Keratinocyte (primary cell): ENCODE measurements at places on chromosomes 5 and 9. TPM values are rescaled to one million over a fixed set of nuclear protein-coding genes. Genes with fewer than 3 reads are reported as not detected.

DNA sequence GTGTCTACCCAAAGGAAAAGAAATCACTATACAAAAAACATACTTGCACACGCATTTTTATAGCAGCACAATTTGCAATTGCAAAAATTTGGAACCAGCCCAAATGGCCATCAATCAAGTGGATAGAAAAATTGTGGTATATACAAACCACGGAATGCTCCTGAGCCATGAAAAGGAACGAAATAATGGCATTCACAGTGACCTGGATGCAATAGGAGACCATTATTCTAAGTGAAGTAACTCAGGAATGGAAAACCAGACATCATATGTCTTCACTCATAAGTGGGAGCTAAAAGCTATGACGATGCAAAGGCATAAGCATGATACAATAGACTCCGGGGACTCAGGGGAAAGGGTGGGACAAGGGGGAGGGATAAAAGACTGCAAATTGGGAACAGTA is 78.4 kb downstream of the ENC1 start:
- H3K36me3 ChIP-seq = no peaks in the 10 kb centered on the region
- no peak overlapping the region for H3K4me3 ChIP-seq

- H3K4me3 ChIP-seq = no peak overlapping the region
- no peak for DNase-seq
- no peak overlapping the region for H3K27ac ChIP-seq
- no peaks in the 10 kb centered on the region for H3K4me1 ChIP-seq
- no peaks in the 10 kb centered on the region for H3K27me3 ChIP-seq
Observed at GRCh38 chr5:108548684-108549596, 167.0 kb upstream of the FBXL17 start.

DNA sequence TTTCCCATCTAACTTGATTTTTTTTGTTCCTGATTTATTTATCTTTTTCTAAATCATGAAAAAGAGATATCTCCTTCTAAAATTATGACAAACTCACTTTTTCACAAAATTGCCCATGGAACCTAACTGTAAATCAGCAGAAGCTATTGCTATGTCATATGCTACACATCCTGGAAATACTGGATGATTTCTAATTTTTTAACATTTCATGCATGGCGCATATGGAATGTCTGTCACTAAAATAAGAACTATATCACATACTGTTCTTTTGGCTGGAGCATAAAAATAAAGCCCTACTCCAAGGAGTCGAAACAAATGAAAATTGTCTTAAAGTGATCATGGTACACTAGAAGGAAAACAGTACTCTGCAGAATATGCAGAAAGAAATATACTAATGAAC is 60.6 kb downstream of the CAMK4 start:
- H3K27me3 ChIP-seq = no peaks in the 10 kb centered on the region
- no peak for DNase-seq
- no peak overlapping the region for H3K27ac ChIP-seq

GDF9 gene
- 0.11 to 0.54 TPM (median 0.21 TPM) in 3 replicates for polyA plus RNA-seq

- H3K4me1 ChIP-seq = peaks cover 14% of the 10 kb centered on the region
- no peaks in the 10 kb centered on the region for H3K27me3 ChIP-seq
- no peak for DNase-seq
- no peaks in the 10 kb centered on the region for H3K36me3 ChIP-seq
Observed at GRCh38 chr5:159310511-159310910, 19.8 kb downstream of the IL12B start.

DNA sequence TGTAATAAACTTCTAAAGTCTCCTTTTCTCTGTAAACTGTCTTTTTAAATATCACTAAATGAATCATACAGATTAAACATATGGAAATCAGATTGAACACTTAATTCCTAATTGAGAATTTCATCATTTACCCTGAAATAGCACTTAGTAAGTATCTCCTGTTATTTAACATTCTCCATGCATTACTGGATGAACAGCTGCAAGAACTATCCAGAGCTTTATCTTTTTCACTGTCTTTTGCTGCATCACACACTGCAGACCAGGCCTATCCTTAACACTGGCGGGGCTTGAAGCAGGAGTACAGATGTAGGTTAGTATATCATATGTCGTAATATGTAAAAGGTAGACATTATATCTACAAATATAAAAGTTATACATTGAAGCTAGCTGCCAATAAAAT is 108.7 kb upstream of the EFNA5 start:
- no peak overlapping the region for H3K27ac ChIP-seq
- H3K4me1 ChIP-seq = no peaks in the 10 kb centered on the region
- no peaks in the 10 kb centered on the region for H3K36me3 ChIP-seq
- no peak for DNase-seq

DNA sequence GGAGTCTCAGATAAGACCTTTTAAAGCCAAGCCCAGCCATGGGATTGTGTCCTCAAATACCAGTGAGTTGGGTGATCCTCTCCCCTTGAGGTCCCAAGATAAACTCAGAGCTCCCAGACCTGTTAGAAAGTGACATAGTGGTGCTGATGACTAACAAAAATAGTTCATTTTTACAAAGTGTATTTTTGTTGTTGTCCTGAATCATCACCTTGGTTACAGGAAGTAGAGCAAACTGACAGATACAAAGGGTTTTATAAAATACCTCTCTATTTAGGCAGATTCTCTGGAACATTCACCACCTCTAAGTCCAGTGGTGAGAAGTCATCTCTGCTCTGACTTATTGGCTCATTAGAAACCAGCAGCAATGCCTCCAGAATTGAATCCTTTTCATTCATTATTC is 259.3 kb downstream of the CEMIP2 start:
- peak overlapping the region; percentile 45 for H3K27ac ChIP-seq
- DNase-seq = peak; percentile 36
- H3K4me3 ChIP-seq = no peak overlapping the region
- H3K4me1 ChIP-seq = peaks cover 49% of the 10 kb centered on the region
- H3K36me3 ChIP-seq = no peaks in the 10 kb centered on the region

DNA sequence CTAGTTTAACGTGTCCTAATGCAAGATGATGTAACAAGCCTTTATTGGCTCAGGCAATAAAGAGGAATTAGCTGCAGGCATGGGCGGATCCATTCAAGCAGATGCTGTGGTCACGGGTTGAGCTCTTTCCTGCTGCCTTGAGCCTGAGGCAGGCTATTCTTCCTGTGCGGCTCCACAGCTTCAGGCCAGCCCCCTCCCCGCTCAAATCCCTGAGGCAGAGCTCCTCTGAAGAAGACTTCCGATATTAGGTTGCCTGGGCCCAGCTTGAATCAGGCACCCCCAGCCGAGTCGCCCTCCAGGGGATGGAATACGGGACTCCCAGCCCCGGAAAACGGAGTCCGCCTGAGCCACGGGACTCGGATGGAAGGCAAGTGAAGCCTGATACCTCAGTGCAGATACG is 95.0 kb upstream of the RUFY1 start:
- no peaks in the 10 kb centered on the region for H3K27me3 ChIP-seq
- H3K4me1 ChIP-seq = no peaks in the 10 kb centered on the region
- H3K36me3 ChIP-seq = no peaks in the 10 kb centered on the region
- no peak for DNase-seq
- H3K27ac ChIP-seq = no peak overlapping the region

GRCh38 chr5:162268694-162269481 is 201.3 kb downstream of the GABRG2 start:
- H3K4me1 ChIP-seq = no peaks in the 10 kb centered on the region
- no peak for DNase-seq
- no peaks in the 10 kb centered on the region for H3K36me3 ChIP-seq
- no peaks in the 10 kb centered on the region for H3K27me3 ChIP-seq

SPAG8 gene
- 0.06 to 0.13 TPM (median 0.08 TPM) in 3 replicates for polyA plus RNA-seq

PKD2L2 gene
- polyA plus RNA-seq = 0.10 TPM in 1 of 3 replicates, not detected in the others

GRCh38 chr5:53326424-53327153 is 153.8 kb upstream of the FST start:
- H3K36me3 ChIP-seq = no peaks in the 10 kb centered on the region
- peak overlapping the region; percentile 100 for H3K27ac ChIP-seq
- H3K4me1 ChIP-seq = peaks cover 65% of the 10 kb centered on the region
- no peak for DNase-seq
- H3K27me3 ChIP-seq = no peaks in the 10 kb centered on the region

DNA sequence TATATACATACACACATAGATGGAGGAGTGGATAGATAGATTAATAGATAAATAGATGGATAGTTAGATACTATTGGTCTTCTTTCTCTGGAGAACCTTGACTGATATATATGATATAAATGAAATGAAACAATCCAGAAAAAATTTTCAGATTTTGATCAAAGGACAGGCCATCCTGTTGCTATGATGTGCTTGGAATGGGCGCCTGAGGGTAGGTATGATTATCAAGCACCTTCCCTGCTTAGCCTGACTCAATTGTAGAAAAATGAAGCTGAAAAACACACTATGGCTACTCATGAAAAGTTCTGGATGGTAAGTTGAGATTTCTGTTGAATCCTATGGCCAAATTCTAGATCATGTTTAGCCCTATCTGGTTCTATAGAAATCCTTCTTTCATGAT is 266.5 kb upstream of the KLF4 start:
- no peak for DNase-seq
- H3K27me3 ChIP-seq = no peaks in the 10 kb centered on the region
- no peak overlapping the region for H3K27ac ChIP-seq
- H3K4me1 ChIP-seq = peaks cover 31% of the 10 kb centered on the region

PLPP6 gene
- 5.6 to 7.7 TPM (median 6.6 TPM) in 3 replicates for polyA plus RNA-seq

- H3K4me3 ChIP-seq = no peak overlapping the region
- DNase-seq = no peak
- H3K4me1 ChIP-seq = peaks cover 3% of the 10 kb centered on the region
- no peak overlapping the region for H3K27ac ChIP-seq
- no peaks in the 10 kb centered on the region for H3K36me3 ChIP-seq
Observed at GRCh38 chr9:6545017-6545691, 100.4 kb downstream of the GLDC start.

PAPPA gene
- polyA plus RNA-seq = 0.39 to 2.6 TPM (median 0.77 TPM) in 3 replicates

DNA sequence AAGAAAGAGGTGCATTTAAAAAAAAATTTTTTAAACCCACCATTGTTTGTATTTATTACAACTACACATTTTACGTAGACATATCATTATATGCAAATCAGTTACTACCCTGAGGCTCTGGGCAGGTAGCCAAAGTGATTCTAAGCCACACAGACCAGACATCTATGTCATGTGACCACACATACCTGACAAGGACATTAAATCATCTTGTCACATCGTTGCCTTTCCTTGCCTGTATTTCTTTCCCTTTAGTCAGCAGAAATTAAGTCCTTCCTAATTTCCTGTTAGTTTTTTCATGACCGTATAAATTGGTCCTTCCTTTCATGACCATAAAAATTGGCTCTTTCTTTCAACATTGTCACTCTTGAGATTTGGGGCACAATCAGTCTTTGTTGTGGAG is 134.2 kb upstream of the MARCHF11 start:
- H3K36me3 ChIP-seq = no peaks in the 10 kb centered on the region
- no peaks in the 10 kb centered on the region for H3K27me3 ChIP-seq
- H3K4me3 ChIP-seq = no peak overlapping the region
- H3K4me1 ChIP-seq = no peaks in the 10 kb centered on the region
- no peak for DNase-seq

PCDHB8 gene
- polyA plus RNA-seq = not detected in 3 replicates
